Amygdala (tissue), 56 donors: ENCODE measurements at places on chromosomes 3 and 15.
A peak's percentile ranks its signal among the peaks of the same experiment; 100 is the strongest.

DNA sequence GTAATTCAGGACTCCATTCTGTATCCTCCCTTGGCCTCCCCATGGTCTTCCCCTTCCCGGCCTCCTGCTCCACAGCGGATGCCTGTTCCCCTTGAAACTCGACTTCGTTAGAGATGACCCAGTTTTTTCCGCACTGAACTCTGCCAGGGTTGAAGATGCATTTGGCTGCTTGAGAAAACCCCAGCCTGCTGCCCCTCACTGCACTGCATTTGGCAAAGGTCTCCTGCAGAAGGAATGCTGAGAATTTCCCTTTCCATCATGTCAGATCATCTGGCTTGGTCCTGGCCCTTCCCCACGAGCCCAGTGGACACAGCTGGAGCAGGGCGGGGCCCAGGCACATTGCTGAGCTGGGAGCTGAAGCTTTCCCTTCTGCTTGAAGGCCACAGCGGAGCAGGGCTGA lies 37.6 kb upstream of the RGMA start:
- DNase-seq = no peak

- DNase-seq = no peak
Observed at GRCh38 chr15:90336705-90337141, 15.4 kb upstream of the ZNF774 start.

DNA sequence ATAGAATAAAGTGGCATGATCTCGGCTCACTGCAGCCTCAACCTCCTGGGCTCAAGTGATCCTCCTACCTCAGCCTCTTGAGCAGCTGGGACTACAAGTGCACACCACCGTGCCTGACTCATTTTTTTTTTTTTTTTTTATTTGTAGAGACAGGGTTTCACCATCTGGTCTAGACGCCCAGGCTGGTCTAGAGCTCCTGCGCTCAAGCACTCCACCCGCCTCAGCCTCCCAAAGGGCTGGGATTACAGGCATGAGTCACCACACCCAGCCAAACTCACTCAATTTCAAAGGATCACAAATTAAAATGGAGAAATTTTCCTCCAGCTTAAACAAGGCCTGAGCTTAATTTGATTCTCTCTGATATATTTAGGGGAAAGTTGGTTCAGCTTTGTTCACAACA lies 27.3 kb upstream of the NMB start:
- DNase-seq = no peak

DNA sequence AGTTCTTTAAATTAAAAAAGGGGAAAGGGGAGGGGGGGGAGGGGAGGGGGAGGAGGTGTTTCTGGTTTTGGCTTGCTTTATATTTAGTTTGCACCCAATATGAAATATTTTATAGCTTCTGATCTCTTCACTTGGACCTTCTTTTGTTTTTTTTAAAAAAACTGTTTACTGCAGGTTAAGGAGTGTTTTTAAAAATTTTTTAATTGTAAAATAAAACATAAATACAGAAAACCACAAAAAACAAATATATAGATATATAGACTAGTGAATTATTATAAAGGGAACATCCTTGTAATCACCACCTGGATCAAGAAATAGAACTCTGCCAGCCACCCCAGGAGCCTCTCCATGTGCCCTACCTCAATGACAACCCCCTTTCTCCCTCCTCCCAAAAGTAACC lies 861 bp upstream of the MYLK start:
- no peak for DNase-seq

GRCh38 chr15:39193611-39194010 lies 387.3 kb upstream of the THBS1 start:
- no peak for DNase-seq

GRCh38 chr15:100571592-100572167 lies 30.3 kb downstream of the LINS1 start:
- no peak for DNase-seq

- DNase-seq = no peak
Observed at GRCh38 chr3:131349946-131350347, 31.6 kb upstream of the NUDT16 start.

GRCh38 chr15:67840749-67841512 lies 1.1 kb upstream of the RNU6-1 start:
- DNase-seq = no peak

DNA sequence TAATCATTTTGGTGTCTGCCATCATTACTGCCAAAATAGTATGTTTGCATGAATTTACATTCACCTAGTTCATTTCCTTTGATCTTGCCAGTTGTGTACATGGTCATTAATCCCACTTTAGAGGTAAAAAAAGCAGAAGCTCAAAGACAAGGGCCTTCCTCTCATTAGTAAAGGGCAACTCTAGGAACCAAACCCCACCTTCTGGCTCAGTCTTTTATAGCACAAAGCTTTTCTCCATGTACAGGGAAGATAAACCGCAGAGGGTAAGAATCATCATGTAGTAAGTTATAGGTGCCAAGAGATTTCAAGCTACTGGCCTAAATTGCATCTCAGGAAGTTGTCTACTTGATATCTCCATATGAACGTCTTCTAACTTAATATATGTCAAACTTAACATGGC lies 19.3 kb upstream of the SPG21 start:
- DNase-seq = no peak

- DNase-seq = no peak
Observed at GRCh38 chr3:177446165-177446601, 248.9 kb upstream of the TBL1XR1 start.

- DNase-seq = peak; percentile 67
Observed at GRCh38 chr15:91970142-91970541, 116.6 kb downstream of the SLCO3A1 start.

DNA sequence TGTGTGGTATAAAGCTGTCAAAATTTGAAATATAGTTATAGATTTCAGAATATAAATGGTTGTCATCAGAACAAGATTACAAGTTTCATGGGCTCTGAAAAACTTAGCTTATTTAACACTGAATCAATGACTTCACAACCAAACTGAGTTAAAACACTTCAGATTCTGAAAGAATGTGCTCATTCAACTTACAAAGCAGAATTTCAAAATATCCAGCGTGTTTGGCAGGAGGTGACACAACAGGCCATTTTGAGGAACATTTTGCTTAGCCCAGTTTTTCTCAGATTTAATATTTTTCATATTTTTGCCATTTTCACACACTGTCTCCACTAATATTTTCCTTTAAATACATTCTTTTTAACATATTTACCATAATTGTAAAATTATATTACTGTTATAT lies 781.1 kb downstream of the TUSC7 start:
- no peak for DNase-seq

DNA sequence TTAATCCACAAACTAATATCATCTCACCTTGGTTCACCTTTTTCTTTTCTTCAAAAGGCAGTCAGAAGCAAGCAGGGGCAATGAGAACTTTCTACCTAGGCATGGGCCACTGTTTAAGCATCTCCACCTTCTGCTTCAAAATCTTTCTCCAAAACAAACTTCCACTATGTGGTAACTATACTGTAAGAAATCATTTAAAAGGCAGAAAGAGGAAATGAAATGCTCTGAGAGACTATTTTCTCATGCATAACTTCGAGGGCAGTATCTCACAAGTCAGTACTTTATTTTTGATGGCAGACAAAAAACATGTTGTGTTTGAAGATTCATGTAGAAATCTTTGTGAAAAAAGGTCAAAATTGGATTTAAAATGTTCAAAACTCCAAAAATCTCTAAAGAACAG lies 419.7 kb downstream of the ZBTB20 start:
- no peak for DNase-seq

DNA sequence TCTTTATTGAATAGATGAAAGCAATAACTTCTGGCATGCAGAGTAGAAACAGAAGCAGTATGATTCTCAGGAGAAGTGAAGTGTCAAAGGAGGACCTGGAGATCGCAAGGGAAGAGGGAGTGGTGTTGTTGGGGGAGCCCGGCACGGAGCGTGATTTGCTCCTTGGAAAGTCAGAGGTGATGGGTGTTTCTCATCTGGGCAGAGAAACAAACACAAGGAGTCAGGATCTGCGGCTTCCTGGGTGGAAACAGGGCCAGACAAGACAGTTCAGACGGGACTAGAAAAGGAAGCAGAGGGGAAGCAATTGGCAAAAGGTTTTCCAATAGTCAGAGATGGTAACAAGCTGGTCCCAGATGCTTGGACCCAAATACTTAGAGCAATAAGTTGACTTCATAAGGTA lies 34.4 kb upstream of the CCDC80 start:
- DNase-seq = no peak

DNA sequence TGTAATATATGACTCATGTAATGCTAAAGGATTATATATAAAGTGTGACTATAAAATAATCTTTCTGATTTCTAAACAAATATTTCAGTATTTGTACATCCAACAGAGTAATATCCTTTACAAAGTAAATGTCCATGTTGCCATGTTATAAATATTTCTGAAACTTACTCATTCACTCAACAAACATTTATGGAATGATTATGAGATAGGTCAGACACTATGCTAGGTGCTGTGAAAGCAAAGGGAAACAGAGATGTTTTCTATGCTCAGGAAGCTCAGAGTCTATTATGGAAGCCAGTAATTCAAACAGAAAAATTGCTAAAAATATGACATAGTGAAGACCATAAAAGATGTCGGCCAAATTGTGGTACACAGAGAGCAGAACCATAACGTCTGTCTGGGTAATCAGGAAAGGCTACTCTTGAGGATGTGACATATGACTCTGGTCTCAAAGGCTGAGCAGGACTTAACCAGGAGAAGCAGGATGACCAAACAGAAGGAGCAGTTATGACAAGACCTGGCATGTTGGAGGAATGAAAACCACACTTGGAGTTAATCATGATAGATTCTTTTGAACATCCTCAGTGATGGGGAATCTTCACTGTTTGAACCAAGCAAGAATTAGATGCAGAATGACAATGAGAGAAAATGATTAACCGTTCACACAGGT lies 39.0 kb upstream of the MYO5C start:
- no peak for DNase-seq

DNA sequence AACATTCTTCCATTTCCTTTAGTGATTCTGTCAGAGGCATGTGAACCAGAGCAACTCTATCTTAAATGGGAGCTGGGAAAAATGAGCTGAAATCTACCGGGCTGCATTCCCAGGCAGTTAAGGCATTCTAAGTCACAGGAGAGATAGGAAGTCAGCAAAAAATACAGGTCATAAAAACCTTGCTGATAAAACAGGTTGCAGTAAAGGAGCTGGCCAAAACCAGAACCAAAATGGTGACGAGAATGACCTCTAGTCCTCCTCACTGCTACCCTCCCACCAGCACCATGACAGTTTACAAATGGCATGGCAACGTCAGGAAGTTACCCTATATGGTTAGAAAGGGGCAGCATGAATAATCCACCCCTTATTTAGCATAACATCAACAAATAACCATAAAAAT lies 66.4 kb downstream of the B3GALNT1 start:
- no peak for DNase-seq

- DNase-seq = no peak
Observed at GRCh38 chr15:45185903-45186770, 1.6 kb downstream of the SHF start.

- no peak for DNase-seq
Observed at GRCh38 chr3:118165413-118165812, 869.2 kb downstream of the IGSF11 start.
